Adipocyte (in vitro differentiated cells): ENCODE measurements at places on chromosomes 5 and 9.

GRCh38 chr5:126137891-126138280 is 285.3 kb upstream of the GRAMD2B start:
- no peak for DNase-seq

DNA sequence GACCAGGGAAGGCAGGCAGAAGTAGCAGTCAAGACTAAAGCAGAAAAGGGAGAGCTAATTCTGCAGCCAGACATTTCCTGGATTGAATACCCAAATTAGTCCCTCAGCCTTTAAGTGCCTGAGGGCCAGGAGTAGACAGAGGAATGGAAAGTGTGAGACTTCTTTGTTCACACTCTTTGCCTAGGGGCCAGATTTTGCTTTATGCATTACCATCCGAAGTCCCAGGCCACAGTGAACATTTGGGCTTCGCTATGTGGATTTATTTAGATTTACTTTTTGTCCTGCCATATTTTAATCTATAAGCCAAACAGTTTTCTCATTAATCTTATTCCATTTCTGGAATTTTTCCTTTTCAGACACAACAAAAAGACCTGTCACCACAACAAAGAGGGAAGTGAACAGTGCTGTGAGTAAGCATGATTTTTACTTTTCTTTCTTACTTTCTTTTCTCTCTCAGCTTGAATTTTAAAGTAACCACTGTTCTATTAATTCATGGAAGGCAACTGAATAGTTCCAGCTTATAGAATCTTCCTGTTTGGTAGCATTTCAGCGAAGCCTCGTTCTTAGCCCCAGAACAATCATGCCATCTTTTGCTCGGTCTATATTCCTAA is 52.6 kb downstream of the PDCD1LG2 start:
- no peak for DNase-seq

DNA sequence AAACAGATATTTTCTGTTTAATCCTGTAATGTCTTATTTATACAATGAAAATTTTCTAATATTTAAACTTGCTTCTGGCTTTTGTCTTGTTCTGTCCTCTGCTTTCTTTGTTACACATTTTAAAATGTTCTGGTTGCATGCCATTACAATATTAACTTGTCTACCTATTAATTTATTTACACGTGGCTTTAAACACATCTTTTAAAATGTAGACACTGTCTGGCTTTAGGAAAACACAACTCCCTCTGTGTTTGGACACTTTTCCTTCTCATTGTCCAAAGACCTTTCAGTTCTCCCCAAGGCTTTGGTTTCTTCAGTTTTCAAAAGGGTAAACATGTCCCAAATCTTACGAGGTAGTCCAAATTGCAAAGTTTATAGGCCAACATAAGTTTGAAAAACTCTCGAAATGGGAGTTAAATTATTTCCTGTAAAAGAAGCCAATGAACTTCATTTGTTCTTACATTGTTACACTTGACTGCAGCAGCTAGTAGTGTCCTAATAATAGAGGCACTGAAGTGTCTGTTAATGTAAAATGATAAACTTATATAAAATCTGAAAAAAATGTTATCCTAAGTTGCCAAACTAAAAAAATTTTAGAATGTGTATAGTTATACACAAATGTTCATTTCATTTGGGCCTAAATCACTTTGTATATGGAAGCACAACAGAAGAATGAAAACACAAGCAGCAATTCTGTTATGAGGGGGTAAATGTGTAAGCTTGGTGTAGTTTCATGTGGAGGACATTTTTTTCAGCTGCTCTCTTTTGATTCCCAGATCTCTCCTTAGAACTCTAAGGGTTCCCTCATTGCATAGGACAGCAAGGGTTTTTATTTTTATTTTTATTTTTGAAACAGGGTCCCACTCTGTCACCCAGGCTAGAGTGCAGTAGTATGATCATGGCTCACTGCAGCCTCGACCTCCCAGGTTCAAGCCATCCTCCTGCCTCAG is 53.8 kb downstream of the ALDH1A1 start:
- DNase-seq, result no peak

- DNase-seq, result no peak
Observed at GRCh38 chr5:463952-464351, 21.0 kb downstream of the EXOC3 start.

DNA sequence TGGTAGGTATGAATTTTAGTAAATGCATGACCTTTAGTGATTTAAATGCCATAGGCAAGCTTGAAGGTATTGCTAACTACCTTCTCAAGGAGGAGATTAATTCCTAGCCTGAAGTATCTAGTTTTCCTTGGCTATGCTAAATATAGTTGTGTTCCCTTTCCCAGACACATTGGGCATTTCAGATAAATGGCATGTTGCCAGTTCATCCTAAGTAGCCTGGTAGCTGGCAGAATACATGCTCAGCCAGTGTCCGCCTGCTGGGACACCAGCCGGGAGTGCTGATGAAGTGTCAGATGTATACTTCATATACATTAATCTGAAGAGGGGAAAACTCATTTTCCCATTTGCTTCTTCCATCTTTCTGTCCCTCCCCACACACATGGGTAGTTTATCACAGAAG is 196.9 kb downstream of the MAST4 start:
- DNase-seq, result no peak

DNA sequence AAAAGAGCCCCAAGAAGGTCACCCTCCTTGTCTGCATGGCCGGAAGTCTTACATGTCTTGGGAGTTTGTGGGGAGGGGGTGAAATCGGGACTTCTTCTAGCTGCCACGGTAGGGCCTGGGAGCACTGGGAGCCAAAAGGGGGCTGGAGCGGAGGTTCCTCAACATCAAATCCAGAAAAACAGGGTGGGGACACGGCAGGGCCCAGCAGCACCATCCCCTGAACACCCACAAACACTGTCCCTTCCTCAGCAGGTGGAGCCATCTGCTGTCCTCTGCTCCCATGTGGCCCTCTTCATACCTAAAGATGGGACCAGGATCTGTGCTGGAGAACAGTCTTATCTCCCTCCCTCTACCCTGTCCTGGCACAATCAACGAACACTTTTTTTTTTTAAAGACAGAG is 2.7 kb downstream of the TERT start:
- no peak for DNase-seq

DNA sequence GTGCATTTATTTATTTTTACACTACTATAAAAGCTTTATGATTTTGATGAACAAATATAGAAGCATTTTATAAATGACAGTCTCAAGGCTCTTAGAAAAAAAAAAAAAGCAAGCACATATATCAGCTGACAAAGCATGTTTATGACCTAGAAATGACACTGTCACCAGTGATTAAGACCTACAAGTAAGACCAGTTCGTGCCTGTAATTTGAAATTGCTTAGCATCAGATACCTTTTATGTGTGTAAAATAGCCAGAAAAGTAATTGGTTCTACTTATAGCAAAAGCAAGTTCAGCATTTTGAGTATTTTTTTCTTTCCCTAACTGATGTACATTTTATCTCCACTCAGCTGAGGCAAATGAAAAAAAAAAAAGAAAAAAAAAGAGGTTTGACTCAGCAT is 808.4 kb downstream of the CDH18 start:
- DNase-seq, result peak; percentile 0

- no peak for DNase-seq
Observed at GRCh38 chr5:34550964-34551363, 105.2 kb upstream of the RAI14 start.

GRCh38 chr5:112647428-112647827 is 90.3 kb upstream of the APC start:
- no peak for DNase-seq

- DNase-seq, result no peak
Observed at GRCh38 chr9:26650325-26650724, 242.3 kb downstream of the CAAP1 start.

GRCh38 chr5:5422819-5423515 is 490 bp downstream of the ICE1 start:
- DNase-seq, result peak; percentile 28

GRCh38 chr5:23440703-23441102 is 66.7 kb upstream of the PRDM9 start:
- no peak for DNase-seq

GRCh38 chr9:6960777-6961176 is 203.0 kb downstream of the KDM4C start:
- DNase-seq, result no peak

DNA sequence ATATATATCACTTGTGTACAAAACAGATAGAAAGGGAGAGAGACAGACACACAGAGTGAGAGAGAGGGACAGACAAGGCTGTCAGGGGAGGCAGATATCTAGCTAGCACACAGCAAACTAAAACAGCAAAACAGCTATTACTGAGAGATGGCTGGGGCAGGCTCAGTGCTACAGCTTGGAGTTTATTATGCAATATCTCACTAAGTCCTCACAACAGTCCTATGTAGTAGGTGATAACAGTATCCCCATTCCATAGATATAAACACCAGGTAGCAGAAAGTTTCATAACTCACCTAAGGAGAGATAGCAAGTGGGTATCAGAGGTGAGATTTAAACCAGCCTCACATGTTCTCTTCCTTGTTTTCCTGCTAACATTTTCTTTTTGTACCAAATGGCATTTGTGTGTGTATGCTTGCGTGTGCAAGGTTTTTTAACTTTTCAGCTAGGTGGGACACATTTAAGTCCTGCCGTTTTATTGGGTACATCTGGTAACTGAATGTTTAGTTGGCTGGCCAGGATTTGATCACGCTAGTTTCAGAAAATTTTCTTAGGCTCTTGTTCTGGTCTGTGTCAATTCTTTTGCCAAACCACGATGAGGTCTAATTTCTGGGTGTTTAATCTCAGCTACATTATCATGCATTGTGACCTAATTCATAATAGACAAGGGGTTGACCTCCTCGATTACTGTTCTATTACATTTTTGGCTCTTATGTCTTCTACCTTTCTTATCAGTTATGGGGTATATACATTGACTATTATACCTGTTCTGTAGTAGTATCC is 105.1 kb downstream of the LMNB1 start:
- no peak for DNase-seq

- no peak for DNase-seq
Observed at GRCh38 chr9:136364942-136365774, 1.6 kb upstream of the DNLZ start.

- DNase-seq, result no peak
Observed at GRCh38 chr5:159104759-159105144, 5.0 kb upstream of the EBF1 start.

DNA sequence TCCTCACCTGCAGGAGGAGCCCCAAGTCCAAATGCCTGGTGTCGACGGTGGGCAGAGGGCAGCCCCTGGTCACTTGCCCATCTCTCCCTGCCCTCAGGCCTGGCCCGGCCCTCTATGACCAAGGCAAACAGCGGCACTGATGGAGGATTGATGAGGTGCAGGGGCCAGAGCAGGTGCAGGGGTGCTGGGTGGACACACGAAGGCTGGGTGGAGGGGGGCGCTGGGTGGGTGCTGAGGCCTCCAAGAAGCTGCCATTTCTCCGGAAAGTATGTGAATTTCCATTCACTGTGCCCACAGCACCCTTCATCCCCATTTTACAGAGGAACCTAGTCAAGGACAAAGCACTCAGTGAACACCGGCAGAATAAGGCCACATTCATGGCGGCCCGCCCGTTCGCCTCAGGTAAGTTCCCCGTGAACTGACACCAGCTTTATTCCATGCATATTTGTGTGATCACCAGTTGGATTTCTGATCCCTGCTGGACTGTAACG is 143.8 kb upstream of the PPP1R26 start:
- no peak for DNase-seq

- DNase-seq, result no peak
Observed at GRCh38 chr5:142998316-142999020, 228.3 kb downstream of the ARHGAP26 start.

GRCh38 chr9:122109035-122109813 is 16.1 kb upstream of the TTLL11 start:
- no peak for DNase-seq

DNA sequence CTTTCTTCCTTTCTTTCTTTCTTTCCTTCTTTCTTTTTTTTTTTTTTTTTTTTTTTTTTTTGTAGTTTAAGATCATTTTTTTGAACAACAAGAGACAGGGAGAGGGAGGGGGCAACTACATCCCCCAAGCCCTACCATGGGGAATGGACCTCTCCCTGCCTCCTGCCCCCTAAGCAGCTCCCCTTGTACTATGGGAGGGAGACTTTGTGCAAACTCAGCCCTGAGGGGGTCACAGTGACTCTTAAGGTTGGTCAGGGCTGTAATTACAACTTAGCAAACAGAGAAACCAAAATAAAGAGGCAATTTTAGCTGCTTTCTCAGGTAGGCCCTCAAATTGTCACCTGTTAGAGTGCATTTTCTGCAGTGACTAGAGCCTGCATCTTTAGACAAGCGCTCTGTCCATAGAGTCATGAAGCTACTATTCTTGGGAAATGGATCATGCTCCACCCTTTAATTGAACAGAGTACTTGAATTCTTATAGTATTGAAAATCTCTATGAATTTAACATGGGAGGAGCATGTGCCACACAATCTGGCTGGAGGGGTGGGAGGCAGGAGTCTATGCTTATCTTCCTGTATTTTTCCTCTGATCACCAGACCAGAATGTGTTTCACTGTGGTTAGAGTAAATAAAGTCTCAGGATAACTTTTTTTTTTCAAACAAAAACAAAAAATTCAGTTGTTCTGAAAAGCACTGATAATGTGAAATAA is 24.3 kb upstream of the PIK3R1 start:
- no peak for DNase-seq

GRCh38 chr5:159549046-159549445 is 218.8 kb upstream of the IL12B start:
- DNase-seq, result peak; percentile 31

GRCh38 chr9:129422843-129423192 is 198.1 kb downstream of the C9orf50 start:
- DNase-seq, result no peak

DNA sequence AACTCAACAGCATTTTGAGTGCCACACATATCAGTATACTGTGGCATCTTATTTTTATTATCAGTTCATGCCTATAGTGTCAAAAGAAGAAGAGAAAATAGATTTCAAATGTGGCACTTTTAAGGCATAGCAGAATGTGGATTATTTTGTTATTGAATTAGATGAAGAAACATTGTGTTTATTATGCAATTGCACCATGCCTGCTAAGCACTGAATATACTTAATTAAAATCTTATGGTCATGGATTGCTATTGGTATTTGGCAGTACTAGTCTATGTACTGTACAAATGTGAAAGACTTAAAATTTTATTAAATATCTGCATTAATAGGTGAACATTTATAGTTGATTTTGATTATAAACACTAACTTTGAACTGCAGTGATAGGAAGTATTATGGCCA is 128.8 kb downstream of the FER start:
- DNase-seq, result peak; percentile 56

DNA sequence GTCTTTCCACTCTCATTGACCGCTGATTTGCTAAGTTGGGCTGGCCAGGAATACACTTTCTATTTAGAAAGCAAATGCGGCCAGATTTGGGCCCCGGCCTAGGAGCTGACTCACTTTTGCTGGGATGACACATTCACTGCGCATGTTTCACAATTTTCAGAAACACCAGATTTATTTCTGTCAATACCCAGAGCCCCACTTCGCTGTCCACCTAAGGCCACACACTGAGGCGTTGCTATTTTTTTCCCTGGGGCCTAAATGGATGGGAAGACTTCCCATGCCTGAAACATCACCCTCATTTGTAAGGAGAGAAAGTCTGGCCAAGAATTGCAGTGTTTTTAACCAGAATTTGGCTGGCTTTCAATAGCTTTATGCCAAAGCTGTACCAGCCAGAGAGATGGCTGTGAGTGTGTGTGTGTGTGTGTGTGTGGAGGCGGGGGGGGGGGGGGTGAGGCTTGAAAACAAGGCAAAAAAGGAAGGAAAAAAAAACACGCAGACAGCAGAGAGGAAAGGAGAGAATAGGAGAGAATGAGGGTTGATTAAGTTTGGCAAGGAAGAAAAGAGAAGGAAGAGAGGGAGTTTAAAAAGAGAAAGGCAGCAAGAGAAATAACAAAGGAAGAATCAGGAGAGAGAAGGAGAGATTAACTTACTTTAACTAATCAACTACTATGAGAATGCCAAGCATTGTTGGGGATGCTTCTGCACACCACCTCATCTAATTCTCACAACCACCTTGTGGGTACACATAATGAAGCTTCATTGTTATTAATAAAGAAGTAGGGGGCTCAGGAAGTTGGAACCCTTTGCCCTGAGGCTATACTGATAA is 261.4 kb upstream of the KLF4 start:
- DNase-seq, result peak; percentile 98
